Ovary (tissue), 10 donors: ENCODE measurements at places on chromosomes 6 and 20. TPM values are rescaled to one million over a fixed set of nuclear protein-coding genes. Genes with fewer than 3 reads are reported as not detected.

DNA sequence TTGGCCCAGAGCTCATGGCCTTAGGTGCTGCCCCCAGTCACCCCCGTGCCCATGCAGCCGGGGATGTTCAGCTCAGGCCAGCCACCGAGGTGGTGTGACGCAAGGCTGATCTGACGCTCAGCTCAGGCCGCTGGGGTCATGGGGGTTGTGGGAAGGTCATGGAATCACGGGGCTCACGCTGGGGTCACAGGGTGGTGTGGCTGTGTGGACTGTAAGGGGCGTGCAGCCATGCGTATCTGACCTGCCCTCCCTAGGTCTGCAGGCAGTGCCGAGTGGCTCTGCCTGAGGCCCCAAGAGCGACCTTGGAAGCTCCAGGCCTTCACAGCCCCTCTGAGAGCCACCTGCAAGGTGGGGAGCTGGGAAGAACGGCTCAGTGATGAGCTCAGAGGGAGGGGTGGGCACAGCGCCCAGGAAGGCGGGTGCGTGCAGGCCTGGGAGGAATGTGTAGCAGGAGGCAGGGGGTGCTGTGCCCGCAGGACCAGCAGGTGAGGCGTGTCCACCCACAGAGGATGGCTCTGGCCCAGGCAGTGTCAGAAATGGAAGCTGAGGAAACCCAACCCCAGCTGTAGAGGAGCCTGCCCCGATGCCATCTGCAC is 27.8 kb downstream of the CHRNA4 start:
- H3K4me1 ChIP-seq: no peaks in the 10 kb centered on the region
- H3K36me3 ChIP-seq: no peaks in the 10 kb centered on the region
- H3K4me3 ChIP-seq: no peak overlapping the region
- DNase-seq: no peak
- no peaks in the 10 kb centered on the region for H3K27me3 ChIP-seq

DNA sequence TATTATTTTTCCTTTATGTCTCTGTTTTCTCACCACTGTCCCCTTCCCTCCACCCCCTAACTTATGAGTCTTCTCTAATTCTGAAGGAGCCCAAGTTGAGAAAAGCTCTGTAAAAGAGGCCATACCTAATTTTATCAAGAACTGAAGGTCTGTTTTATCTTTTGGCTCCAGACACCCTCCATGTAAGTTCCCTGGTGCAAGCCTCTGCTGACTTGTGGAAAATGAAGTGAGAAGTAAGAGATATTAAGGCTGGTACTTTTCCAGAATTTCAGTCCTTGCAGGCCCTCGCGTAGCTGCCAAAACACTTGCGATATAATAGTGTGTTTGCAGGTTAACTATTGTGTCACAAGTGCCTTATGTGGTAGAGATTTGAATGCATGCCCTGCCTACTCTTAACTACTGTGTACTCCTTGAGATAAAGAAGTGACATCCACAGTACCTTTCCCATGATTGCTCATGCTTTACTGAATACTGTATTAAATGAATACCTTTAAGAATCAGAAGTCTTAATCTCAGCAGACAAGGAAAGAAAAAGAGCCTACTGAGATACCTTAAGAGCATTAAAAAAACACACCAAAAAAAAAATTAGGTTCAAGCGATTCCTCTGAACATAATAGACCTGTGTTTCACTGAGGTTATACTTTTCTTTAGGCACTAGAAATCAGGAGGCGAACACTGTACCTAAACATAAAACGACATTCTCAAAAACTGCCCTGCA is 143.6 kb upstream of the ZNF184 start:
- DNase-seq: no peak
- no peaks in the 10 kb centered on the region for H3K27me3 ChIP-seq
- no peak overlapping the region for H3K27ac ChIP-seq
- peaks cover 6% of the 10 kb centered on the region for H3K4me1 ChIP-seq
- H3K4me3 ChIP-seq: peak overlapping the region; percentile 22

GRCh38 chr20:57420571-57421252 is 29.5 kb downstream of the RBM38 start:
- no peaks in the 10 kb centered on the region for H3K36me3 ChIP-seq
- no peak overlapping the region for H3K27ac ChIP-seq
- H3K4me1 ChIP-seq: peaks cover 5% of the 10 kb centered on the region
- H3K27me3 ChIP-seq: no peaks in the 10 kb centered on the region
- DNase-seq: no peak
- H3K4me3 ChIP-seq: no peak overlapping the region

- no peak overlapping the region for H3K4me3 ChIP-seq
- H3K27me3 ChIP-seq: no peaks in the 10 kb centered on the region
- DNase-seq: no peak
- no peak overlapping the region for H3K27ac ChIP-seq
- H3K4me1 ChIP-seq: no peaks in the 10 kb centered on the region
Measured at GRCh38 chr6:30897882-30898281, 10.1 kb upstream of the GTF2H4 start.

DNA sequence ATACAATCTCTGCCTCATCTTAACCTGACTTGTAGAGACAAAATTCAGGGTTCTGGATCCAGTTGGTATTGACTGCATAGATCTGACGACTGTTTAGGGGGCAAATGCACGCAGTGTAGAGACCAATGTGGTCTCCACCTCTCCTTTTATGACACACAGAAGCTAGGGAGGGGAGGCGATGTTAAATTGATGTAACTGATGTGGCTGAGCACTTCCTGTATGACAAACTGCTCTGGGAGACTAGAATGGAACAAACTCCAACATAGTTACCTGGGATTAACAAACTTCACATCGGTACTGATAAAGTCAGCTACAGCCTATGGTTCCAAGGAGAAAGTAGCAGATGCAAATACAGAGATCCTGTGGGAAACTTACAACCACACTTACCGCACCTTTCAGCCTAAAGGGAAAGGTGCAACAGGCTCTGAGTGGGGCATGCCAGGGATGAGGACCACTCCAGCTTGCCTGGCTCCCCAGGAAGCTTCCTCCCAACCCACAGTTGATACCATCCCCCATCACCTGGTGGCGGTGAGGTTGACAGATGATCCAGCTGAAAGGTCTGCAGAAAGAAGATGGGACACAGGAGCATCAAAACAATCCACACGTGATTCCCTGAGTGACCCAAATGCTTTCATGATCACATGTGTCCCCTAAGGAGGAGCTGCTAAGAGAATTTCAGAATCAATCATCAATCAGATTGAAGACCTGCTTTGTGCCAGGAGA is 60.6 kb upstream of the MRPS10 start:
- no peak overlapping the region for H3K27ac ChIP-seq
- no peak overlapping the region for H3K4me3 ChIP-seq
- DNase-seq: no peak
- H3K27me3 ChIP-seq: no peaks in the 10 kb centered on the region
- no peaks in the 10 kb centered on the region for H3K36me3 ChIP-seq

- no peak overlapping the region for H3K27ac ChIP-seq
- no peak for DNase-seq
- H3K4me1 ChIP-seq: peaks cover 9% of the 10 kb centered on the region
- H3K27me3 ChIP-seq: no peaks in the 10 kb centered on the region
Measured at GRCh38 chr6:167684276-167685104, 142.2 kb upstream of the AFDN start.

DNA sequence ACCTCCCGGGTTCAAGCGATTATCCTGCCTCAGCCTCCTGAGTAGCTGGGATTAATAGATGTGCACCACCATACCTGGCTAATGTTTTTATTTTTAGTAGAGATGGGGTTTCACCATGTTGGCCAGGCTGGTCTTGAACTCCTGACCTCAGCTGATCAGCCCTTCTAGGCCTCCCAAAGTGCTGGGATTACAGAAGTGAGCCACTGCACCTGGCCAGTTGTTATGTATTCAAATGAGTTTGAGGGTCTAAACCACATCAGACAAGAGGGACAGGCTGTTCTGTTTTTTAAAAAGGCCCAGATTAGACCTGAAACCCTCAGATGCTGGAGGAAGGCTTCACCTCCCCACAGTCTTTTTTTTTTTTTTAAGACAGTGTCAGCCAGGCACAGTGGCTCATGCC is 4.1 kb upstream of the SPAG4 start:
- H3K4me3 ChIP-seq: no peak overlapping the region
- H3K36me3 ChIP-seq: no peaks in the 10 kb centered on the region
- no peaks in the 10 kb centered on the region for H3K4me1 ChIP-seq

GRCh38 chr6:74573613-74574012 is 632.2 kb downstream of the COL12A1 start:
- H3K27ac ChIP-seq: no peak overlapping the region
- H3K36me3 ChIP-seq: no peaks in the 10 kb centered on the region
- DNase-seq: no peak

DNA sequence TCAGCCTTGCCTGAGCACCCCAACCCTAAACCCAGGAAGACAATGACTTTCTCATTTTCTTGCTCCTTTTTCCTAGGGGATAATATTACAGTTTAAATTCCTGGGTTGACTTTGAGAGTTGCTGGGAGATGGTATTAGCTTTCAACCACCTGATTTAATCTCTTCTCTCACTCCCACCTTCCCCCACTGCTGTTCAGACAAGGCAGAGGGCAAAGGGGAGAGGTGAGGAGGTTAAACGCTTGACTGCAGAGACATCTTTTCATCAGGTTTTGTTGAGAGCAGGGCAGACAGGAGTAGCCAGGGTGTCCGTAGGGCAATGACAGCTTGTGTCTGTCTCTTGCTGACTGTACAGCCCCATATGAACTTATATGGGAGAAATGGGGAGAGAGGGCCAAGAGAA is 811.2 kb downstream of the MAFB start:
- no peak overlapping the region for H3K27ac ChIP-seq

DNA sequence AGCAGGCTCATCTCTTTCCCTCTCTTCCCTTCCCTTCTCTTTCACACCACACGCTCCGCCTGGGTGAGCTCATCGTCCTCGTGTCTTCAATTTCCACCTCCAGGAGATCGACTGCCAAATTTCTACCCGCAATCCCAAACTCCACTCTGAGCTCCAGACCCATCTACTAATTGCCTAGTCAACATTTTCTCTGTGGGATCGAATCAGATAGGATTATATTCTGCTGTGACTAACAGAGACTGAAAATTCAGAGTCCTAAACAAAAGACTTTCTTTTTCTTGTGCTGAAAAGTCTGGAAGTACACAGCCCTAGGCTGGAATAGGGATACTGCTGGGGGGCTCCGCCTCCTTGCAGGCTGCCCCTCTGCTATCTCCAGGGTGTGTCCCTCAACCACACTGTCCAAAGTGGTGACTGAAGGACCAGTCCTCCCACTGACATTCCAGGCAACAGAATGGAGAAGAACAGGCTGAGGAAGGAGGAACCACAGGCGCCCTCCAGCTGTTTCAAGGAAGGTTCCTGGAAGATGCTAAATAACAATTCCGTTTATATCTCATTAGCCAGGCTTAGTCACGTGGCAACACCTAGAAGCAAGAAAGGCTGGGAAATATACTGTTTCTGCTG is 5.0 kb upstream of the HSPA12B start:
- H3K4me3 ChIP-seq: peak overlapping the region; percentile 12
- peak; percentile 57 for DNase-seq
- no peaks in the 10 kb centered on the region for H3K36me3 ChIP-seq
- no peaks in the 10 kb centered on the region for H3K27me3 ChIP-seq

OXT gene
- not detected for total RNA-seq

PROKR2 gene
- not detected for total RNA-seq

PAK5 gene
- total RNA-seq: not detected

LRRN4 gene
- 1.1 TPM for total RNA-seq

EYA2 gene
- 1.7 TPM for total RNA-seq
